Activated CD4-positive, alpha-beta T cell treated with anti-CD3 and anti-CD28 coated beads, Interleukin-2, amount 50 U/mL, for 4 hours (primary cell): ENCODE measurements at places on chromosomes 16 and 17.

DNA sequence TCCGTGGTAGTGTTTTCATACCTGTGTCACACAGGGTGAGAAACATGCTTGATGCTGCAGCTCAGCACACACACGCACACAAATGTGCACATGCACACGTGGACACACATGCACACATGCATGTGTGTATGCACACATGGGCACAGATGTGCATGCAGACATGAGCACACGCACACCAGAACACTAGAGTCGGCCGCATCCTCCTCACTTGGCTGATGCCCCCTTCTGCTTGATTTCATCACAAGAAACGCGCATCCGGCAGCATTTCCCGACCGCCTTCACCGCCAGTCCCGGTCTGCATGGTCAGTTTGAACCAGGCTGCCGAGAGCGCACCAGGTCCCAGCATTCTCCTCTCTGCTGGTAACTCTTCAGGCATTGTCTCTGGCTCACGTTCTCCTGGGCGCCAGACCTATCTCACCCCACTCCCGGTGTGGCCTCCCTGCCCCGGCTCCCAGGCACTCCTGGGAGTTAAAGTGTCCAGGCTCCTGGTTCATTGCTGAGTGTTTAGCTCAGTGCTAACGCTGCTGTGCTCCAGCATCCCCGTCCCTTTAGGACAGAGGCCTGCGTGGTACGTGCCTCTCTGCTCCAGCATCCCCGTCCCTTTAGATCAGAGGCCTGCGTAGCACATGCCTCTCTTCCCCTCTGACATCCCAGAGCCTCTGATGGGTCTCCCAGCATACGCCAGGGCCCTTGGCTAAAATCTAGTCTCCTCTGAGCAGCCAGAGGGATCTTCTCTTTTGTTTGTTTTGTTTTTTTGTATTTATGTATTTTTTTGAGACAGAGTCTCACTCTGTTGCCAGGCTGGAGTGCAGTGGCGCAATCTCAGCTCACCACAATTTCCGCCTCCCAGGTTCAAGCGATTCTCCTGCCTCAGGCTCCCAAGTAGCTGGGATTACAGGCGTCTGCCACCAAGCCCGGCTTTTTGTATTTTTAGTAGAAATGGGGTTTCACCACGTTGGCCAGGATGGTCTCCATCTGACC lies 16.0 kb downstream of the BAIAP2 start:
- DNase-seq, result no peak

GRCh38 chr17:60248618-60249289 lies 99.0 kb downstream of the CA4 start:
- DNase-seq, result no peak

DNA sequence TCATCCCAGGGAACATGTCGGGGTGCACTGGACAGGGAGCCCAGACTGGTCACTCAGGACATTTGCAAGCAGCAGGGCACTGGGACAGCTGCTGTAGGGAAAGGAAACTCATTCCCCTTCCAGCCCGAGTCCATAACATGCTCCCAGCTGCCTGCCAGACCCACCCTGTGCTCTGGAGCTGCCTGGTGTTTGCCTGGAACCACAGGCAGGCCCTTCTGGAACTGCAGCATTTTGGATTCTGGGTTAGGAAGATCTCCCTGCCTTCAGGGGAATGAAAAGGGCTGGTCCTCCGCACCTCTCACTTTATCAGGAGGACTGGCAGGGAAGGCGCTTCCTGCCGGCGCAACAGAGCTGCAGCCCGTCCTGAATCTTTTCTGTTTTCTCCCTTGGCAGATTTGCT lies 41.2 kb downstream of the MEAK7 start:
- no peak for DNase-seq

DNA sequence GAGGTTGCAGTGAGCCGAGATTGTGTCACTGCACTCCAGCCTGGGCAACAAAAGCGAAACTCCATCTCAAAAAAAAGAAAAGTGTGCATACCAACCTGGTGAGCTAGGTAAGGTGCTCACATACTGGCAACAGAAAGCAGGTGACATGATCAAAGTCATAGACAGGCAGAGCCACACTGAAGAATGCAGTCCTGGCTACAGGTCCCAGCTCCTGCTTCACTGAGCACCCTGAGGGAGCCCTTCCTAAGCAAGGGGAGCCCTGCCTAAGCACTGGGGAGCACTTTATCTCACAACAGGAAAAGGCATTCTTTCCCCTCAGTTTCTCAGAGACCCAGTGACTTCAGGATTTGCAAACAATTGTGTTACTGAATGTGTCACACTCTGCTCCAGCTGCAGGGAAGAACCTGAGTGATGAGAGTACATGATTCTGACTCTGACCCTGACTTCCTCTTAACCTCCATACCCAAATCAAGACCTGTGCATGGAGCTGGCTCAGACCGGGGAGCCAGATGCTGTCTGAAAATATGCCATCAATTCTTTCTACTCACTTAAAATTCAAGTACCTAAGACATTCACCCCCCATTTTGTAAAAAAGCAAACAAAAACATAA lies 40.5 kb downstream of the ANKRD11 start:
- DNase-seq, result no peak

- DNase-seq, result no peak
Measured at GRCh38 chr17:44176671-44177501, 6.4 kb downstream of the ASB16 start.

DNA sequence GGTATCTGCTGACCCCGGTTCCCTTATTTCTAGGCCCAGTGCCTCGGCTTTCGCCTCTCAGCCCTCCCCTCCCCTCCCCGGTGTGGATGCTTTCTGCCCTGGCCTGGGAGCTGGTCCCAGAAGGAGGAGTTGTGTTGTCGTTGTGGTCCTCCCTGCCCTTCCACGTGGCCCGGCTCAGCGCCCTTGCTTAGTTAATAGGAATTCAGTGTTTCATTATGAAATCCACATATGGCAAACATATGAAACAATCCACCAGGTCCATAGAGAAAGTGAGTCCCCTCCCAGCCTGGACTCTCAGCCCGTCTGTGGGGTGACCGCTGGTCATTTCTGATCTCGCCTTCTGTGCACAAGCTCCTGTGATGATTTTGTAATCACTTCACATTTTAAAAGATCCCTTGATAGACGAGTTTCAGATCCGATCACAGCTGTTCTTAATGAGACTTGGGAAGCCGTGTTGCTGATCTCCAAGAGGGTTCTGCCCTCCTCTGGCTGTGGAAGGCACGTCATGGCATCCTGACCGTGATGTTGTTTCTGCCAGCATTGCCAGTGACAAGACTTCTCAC lies 112.1 kb downstream of the BANP start:
- no peak for DNase-seq

GRCh38 chr16:87698676-87699199 lies 67.0 kb downstream of the KLHDC4 start:
- DNase-seq, result no peak

DNA sequence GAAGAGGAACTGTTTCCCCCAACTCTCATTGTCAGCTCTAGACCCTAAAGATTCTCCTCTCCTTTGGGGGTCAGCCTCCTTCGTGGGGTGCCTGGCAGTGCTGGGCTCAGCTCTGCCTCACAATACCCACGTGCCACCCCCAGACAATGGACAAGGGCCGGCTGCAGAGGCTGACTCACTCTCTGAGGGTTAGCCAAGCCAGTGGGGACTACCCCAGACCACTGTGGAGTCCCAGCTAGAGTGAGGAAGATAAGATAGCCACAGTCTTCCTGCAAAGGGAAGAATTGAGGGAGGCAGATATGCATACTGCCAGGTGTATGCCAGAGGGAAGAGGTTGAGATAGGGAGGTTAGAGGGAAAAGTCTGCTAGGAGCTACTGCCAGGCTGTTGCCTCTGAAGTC lies 13.5 kb upstream of the MTMR4 start:
- no peak for DNase-seq

DNA sequence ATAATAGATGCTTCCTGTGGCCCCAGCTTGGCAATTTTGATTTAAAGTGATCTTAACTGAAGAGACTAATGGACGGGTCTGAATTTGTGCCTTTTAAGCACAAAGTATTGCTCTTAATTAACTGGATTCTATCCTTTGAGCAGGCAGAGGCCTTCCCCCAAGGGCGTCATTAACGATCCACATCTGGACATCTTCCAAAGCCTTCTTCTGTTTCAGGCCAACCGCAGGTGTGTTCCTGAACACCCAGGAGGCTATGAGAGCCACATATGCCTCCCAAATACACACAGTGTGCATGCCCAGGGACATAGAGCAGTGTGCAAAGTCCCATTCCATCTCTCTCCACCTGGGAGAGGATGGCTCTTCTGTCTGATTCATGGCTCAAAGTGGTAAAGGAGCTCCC lies 42.3 kb downstream of the MAPT start:
- no peak for DNase-seq

DNA sequence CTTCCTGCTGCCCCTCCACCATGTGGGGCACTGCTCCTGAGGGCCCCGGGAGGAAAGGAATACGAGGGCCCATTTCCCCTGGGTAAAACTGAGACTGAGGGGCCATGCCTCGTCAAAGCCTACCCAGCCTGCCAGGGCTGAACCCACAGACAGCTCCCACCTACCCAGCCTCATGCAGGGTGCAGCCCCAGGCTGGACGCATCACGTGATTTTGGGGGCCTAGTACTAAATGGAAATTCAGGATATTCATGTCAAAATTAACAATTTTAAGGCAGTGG lies 3.4 kb upstream of the OSGIN1 start:
- no peak for DNase-seq

DNA sequence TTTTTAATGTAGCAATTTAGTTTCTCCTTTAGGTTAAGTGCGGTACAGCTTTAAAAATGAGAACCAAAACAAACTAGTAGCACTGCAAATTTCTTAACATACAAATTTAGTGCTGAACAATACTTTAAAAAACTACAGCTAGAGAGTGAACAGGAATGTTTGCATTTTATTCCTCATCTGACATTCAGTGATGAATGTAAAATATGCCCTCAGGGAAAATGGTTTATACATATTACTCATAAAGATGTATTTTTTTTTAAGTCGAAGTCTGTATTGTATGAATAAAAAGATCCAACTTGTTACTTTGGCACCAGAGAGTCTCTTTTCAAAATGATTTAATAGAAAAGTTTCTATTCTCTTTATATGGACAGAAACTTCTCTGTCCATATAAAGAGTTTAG lies 96.8 kb downstream of the BRIP1 start:
- DNase-seq, result no peak

GRCh38 chr16:73743665-73744496 lies 552.7 kb upstream of the PSMD7 start:
- DNase-seq, result no peak

DNA sequence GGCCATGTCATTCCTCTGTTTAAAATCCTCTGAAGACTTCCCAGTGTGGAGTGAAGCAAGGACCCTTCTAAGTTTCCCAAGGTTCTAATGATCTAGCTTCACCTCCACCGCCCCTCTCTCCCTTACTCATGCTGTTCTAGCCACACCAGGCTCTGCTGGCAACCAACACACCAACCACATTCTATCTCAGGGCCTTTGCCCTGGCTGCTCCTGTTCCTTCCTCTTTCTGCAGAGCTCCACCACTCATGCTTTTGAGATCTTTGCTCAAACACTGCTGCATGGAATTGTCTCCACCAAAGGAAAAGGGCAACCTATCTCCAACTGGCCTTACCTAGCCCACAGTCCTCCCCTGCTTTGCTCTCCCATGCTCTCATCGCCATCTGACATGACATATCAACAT lies 128.7 kb downstream of the XYLT1 start:
- DNase-seq, result no peak

DNA sequence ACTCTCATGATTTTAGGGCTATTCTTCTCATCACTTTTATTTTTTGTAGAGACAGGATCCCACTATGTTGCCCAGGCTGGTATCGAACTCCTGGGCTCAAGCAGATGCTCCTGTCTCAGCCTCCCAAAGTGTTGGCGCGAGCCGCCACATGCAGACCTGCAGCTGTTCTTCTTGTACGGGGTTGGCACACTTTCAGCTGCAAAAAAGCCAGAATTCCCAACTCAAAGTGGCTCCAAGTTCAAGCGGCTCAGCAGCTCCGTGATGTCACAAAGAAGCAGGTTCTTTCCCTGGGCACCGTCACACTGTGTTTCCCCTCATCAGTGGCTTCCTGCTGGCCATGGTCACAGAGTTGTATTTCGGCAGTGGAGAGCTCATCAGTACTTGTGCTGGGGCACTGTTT lies 6.7 kb upstream of the SBK1 start:
- no peak for DNase-seq

GRCh38 chr17:75806822-75807500 lies 22.4 kb downstream of the UNK start:
- no peak for DNase-seq

DNA sequence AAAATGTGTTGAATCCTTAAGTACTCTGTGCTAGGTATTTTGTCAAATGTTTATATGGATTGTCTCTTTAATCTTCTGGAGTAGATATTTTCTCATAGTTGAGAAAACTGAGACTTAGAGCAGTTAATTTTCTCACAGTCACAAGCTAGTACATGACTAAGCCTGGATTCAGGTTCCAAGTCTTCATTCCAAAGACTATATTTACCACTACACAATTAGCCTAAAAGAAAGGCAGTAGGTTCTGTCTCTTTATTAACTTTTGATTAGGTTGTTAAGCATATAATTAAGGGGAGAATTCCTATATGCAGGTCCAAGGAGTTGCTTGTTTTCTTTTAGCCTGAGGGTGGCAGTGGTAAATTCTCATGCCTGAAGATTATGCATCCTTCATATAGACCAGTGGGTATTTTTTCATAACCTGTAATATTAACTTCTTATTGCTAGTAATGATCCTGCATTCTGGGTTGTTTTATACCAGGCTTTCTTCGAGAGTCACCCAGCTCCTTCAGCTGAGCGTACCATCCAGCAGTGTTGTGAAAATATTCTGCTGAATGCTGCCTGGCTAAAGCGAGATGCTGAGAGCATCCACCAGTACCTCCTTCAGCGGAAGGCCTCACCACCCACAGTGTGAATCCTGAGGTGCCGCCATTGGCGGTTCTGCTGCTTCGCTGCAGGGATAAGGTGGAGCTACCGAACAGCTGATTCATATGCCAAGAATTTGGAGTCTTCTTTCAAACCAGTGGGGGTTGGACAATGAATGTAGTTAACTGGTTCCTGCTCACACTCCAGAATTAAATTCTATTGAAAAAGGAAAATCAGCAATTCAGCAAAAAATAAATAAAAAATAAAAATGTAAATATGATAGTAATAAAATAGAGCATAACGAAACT lies 28.2 kb upstream of the KPNB1 start:
- DNase-seq, result no peak

GRCh38 chr17:77326076-77326591 lies 185.4 kb downstream of the SEC14L1 start:
- no peak for DNase-seq

DNA sequence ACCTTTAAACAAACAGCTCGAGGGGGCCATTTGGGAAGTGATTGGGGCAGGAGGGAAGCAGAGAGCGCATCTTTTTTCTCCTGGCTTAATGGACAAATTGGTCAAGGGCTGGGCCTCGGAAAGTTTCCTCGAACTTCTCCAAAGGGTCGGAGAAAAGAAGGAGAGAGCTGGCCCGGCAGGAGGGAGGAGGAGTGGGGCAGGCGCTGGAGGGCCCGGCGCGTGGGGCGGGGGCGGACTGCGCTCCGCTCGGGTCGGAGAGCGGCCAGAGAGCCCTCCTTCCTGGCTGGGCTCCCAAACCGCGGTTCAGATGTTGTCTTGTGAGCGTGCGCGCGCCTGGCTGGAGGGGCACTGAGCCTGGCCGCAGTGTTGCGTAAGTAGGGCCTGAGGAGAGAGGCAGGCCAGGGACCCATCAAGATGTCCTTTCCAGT lies 1.2 kb downstream of the MMP2 start:
- no peak for DNase-seq

GRCh38 chr17:34852614-34853013 lies 108.6 kb downstream of the CCT6B start:
- no peak for DNase-seq

- peak; percentile 78 for DNase-seq
Measured at GRCh38 chr16:78742501-78743283, 643.2 kb downstream of the WWOX start.
